ENCODE measurements at places on chromosomes 12 and 14.

DNA sequence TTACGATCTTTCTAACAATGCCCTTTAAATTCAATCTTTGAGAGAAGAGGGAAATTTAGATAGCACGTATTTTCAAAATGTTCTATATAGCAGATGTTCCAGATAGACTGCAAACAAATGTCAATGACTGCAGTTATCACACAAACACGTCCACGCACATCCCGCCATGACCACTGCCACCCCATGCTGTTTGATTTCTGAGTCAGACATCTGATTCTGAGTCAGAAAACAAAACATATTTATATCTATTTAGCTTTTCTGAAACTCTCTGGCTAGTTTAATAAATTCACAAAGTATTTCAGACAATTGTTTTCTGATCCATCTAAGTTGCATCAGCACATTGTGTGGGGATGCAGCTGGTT lies 105.9 kb upstream of the BCAT1 start:
- no peak for DNase-seq

DNA sequence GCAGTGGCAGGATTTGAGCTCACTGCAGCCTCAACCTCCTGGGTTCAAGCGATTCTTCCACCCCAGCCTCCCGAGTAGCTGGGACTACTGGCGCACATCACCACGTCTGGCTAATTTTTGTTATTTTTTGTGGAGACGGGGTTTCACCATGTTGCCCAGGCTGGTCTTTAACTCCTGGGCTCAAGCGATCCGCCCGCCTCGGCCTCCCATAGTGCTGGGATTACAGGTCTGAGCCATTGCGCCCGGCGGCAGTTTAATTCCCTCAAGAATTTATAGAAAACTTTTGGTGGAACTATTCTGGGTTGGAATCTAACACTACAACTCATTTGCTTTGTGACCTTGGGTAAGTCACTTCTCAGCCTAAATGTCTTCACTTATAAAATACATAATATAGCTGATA lies 1.8 kb upstream of the SP1 start:
- DNase-seq = no peak

GRCh38 chr14:92797935-92798653 lies 4.0 kb downstream of the GOLGA5 start:
- no peak for DNase-seq

DNA sequence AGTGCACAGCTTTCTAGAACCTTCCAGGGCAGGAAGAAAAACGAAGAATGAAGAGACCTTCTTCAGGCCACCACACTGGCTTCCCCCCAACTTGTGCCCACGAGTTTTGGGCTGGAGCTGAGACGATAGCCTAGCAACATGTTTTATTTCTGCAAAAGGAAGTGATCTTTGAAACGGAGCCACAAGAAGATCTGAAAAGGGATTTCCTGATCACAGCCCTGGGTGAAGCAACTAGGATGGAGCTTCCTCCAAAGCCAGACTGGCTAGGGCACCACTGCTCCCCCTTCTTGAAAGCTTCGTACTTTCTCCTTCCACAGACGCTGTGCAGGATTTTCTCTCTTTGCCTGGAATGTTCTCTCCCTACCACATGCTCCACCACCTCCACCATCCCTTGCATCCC lies 418.3 kb downstream of the MED13L start:
- no peak for DNase-seq

- no peak for DNase-seq
Measured at GRCh38 chr14:23115918-23116317, 3.1 kb downstream of the CEBPE start.

DNA sequence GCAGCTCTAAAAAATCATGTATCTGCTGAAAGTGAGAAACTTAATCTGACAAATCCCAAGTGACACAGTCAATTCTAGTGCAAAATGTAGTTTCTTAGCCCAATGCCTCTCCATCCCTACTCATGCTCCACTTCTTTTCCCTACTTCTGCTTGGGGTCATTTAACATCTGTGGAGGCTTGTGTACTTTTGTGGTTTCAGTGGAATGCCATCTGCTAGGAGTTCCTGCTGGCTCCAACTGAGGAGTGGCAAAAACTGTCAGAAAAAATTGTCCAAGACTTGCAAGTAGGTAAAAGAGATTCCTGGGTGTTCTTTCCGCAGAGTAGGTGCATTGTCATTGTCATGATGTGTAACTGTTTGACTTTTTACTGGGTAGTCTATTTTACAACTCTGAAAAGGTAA lies 12.5 kb upstream of the AVPR1A start:
- DNase-seq = no peak
